ENCODE measurements at places on chromosomes 11 and 22.

GRCh38 chr11:11528986-11529385, 92.8 kb downstream of the GALNT18 start:
- DNase-seq, result no peak

DNA sequence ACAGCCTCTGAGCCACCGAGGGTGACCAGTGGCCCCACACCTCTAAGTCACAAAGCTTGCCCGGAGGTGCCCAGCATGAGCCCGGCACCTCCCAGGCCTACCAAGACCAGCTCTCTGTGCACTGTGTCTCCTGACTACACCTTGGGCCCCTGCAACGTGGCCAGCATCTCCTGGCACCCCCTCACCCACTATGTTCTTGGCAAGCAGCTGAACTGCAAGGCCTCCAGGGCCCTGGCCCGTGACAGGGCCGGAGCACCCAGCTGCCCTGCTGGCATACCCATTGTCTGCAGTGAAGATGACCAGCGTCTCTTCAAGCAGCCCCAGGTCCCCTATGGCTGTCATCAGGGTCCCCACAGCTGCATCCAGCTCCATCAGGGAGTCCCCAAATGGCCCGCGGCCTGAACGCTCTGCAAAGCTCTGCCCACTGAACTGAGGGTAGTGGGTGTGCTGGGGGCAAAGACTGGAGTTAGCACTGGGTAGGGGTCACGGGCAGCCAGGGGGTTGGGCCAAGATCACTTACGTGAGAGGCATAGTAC, 1.6 kb downstream of the ARSA start:
- no peak for DNase-seq

- DNase-seq, result no peak
Measured at GRCh38 chr11:44559207-44559939, 6.1 kb upstream of the CD82 start.

DNA sequence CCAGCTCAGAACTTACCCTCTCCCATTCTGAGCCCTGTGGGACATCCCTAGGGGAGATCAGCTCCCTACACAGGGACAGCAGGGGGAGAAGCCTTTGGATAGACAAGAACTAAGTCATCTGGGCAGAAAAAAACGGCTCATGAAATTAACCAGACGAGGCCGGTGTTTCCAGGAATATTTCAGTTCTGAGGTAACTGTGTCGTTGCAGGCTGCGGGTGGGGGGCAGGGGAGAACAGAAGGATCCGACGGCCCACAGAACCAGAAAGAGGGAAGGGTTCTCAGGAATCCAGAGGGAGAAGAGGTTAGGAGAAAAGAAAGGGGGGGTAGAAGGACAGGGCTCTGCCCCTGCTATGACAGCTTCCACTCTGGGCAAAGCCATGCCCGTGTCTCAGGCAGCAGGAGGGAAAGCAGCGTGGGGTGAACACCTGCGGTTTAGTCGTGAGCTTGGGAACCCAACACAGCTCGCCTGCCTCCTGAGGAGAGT, 3.6 kb downstream of the CLCF1 start:
- DNase-seq, result no peak

DNA sequence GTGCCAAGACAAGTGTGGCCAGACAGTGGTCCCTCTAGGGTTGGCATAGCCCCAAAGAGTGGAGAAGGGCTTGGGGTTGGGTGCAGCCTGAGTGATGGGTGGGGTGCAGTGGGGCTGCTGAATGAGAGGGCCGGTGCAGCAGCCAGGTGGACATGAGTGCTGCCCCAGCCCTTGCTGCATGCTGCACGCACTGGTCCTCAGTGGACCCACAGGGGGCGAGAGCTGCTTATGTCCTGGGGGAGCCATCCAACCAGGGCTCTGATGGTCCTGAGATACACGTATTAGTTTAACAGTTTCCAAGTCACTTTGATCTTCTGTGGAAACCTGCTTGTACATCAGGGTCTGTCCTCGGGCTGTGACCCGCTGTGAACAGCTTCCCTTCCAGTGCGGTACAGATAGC, 23.9 kb upstream of the ACR start:
- no peak for DNase-seq

GRCh38 chr11:34149786-34150185, 44.4 kb downstream of the NAT10 start:
- no peak for DNase-seq

- no peak for DNase-seq
Measured at GRCh38 chr11:23620617-23621016, 760.3 kb upstream of the CCDC179 start.

GRCh38 chr11:79375818-79376550, 64.8 kb downstream of the TENM4 start:
- DNase-seq, result no peak

- DNase-seq, result no peak
Measured at GRCh38 chr22:45221201-45221600, 19.5 kb downstream of the KIAA0930 start.

DNA sequence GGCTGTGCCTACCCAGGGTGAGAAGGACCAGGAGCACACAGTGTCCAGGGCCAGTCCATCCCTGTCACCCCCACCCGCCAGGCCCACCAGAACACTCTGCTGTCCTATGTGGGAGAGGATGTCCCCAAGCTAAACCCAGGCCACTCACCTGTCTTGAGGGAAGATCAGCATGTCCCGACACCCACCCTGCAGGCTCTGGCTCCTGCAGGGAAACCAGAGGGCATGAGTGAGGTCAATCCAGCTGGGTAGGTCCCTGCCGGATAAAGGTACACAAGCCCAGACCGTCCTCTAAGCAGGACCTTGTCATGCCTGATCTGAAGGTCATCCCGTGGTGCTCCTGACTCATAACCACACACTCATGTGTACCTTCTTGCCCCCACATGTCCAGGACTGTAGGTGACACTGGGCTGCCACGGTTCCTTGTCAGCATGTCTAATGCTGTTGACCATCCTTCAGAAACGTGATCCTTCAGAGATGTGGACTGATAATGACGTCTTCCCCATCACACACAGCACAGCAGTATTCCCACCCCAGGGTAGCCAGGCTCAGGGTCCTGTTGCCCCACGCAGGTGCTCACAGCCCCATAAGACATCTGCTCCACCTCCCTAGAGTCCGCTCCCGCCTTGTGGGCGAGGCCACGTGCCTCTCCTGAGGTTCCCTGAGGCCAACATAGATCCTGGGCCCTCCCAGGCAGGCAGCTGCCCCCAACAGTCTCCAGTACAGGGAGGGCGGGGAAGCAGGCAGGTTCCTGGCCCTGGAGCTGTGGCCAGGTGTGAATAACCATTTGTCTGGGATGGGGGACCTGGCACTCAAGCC, 6.1 kb downstream of the ARVCF start:
- DNase-seq, result no peak

DNA sequence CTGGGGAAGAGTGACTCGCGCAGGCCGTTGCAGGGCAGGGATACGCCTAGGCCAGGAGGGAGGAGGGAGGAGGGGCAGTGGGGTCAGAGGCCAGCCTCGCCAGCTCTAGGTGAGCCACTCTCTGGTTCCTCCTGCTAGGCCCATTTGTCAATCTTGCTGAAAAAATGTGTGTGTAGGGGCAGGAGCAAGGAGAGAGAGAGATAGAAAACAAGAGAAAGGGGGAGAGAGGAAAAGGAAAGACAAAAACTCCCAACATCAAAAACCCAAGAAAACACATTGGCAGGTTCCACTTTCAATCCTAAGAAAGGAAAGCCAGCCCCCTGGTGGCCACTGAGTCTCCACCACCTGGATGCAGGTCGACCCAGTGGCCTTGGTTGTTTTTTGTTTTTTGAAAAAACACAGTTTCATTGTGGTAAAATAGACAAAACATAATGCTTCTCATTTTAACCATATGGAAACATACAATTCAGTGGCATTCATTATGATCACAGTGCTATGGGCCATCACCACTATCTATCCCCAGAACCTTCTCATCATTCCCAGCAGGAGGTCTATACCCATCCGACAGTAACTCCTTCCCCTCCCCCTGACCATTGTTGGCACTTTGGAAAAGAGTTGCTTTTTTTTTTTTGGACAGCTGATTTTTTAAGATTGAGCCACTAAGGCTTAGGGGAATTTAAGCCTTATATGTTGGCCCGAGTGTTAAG, 10.9 kb downstream of the OMP start:
- no peak for DNase-seq

DNA sequence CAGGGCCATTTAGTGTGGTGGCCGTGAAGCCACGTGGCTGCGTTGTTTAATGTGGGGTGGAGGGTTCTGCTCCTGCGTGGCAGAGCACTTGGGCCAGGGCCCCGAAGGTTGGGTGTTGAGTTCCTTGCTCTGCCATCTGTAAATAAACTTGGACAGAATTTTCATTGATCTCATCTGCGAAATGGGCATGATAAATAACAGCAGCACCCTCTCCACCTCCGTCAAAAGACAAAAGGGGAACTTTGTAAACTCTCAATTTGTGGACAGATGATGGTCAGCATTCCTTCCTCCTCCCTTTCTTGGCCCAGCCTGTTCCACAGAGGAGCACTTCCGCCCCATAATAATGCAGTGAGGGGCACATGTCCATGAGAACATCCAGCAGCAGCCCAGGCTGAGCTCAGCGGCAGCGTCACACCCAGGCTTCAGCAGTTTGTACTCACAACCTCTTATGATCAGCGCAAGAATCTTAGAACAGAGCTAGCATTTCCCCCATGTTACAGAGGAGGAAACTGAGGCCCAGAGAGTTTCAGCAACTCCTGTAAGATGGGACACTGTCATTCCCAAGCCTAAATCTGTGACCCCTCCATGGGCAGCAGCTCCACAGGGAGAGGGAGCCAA, 874.5 kb downstream of the BRD1 start:
- DNase-seq, result no peak

DNA sequence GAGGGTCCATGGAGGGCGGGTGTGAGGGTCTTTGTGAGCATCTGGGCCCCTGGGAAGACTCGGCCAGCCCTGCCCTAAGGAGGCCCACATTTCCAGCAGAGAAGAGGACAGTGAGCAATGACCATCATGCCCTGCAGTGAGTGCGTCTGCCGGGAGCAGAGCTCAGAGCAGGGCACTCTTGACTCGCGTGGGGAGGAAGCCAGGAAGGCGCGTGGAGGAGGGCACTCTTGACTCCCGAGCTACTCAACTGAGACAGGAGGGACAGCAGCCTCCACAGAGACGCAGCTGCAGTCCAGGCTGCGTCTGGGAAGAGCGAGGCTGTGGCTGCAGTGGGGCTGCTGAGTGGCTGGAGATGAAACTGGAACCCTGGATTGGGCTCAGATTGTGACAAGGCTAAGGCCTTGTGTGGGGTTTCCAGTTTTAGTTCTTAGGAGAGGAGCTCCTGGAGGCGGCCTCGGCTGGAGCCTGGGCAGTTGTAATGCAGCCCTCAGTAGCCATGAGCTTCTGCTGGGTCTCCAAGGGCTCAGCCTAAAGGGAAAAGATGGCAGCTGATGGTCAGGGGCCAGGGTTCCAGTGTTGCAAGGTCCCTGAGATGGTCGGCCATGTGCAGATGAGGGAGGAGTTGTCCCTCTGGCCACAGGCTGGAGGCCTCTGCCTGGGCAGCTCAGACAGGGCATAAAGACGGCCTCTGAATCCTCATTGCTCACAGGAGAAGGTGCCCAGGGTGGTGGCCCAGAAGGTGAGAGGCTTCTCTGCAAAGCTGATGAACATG, 264.7 kb upstream of the B3GAT1 start:
- no peak for DNase-seq

Data from activated T-cell treated with anti-CD3 and anti-CD28 coated beads for 24 hours (primary cell).